ENCODE measurements at places on chromosomes 16 and 17.

GRCh38 chr16:51405361-51405760 lies 254.3 kb upstream of the SALL1 start:
- no peak for DNase-seq

- no peak for DNase-seq
Measured at GRCh38 chr16:53043986-53044601, 8.6 kb downstream of the CHD9NB start.

DNA sequence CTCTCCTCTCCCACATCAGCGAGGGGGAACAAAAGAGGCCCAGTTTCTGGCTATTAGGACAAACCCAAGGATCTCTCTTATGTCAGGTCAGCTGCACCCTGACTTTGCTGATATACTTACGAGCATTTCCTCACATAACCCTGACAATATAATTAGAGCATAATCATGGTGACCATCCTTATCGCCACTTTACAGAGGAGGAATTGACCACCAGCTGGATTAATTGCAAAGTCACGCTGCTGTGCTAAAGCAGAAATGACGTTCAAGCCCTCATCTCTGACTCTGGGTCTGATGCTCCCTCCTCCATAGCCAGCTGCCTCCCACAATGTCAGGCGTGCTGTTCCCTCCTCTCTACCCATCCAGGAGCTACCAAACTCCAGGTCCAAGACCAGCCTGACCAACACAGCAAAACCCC lies 42.6 kb downstream of the TRARG1 start:
- DNase-seq: no peak

GRCh38 chr17:63821804-63822203 lies 5.4 kb upstream of the PSMC5 start:
- DNase-seq: no peak

- DNase-seq: no peak
Measured at GRCh38 chr16:48272837-48273421, 25.6 kb upstream of the ABCC11 start.

All from activated CD4-positive, alpha-beta T cell treated with anti-CD3 and anti-CD28 coated beads, Interleukin-2, Interleukin-6, amounts not matched to agents 100 ng/mL and 50 ng/mL, durations not matched to agents 16 hours and 8 hours (primary cell).